Fibroblast of upper back skin (primary cell): ENCODE measurements at places on chromosomes 7 and 10.

DNA sequence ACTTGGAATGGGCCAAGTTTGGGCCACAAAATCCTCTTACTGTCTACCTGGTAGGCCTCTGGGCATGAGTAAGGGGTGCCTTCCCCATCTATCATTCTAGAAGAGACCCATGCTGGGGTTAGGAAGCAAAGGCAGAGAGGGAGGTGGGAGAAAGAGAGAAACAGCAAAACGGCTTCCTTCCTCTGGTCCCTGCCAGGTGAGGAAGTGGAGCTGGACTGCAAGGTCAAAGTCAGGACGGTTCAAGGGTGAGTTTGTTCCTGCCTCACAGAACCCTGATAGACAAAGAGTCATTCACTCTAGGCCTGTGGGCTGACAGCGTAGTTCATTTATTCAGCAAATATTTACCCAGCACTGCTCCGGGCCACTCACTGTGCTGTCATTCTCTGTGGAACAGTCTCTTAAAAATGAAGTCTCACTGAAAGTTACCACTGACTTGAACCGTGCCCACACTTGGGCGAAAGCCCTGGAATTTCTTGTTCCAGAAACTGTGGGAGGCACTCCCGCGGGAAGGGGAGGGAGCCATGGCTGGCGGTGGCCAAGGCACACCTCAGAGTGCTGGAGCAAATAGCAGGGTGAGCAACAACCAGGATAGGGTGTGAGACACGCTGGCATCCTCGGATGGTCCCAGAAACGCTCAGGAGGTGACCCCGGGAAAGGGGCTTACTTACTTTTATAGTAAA is 26.2 kb upstream of the ECHDC3 start:
- no peak for DNase-seq

GRCh38 chr10:131126321-131127137 is 185.0 kb downstream of the TCERG1L start:
- no peak for DNase-seq

GRCh38 chr7:78769481-78770101 is 683.9 kb downstream of the MAGI2 start:
- no peak for DNase-seq

- DNase-seq: no peak
These were observed 1.2 kb downstream of the ING3 start for GRCh38 chr7:120951826-120952225.

GRCh38 chr10:124719213-124719851 is 24.8 kb downstream of the FAM53B start:
- peak; percentile 48 for DNase-seq

DNA sequence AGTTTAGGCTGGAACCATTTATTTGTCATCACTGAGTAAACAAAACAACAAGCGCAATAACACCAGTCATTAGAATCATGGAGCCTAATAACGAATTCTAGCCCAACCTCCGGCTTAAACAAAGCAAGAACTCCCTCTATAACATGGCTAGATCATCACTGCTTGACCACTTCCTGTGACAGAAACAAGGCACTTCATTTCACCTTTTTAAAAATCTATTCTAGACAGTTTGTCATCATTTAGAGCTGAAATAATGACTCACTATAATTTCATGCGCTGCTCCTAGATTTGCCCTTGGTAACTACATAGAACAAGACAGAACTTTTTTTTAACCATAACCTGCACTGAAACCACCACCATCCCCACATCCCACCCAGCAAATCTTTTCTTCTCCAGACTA is 81.3 kb downstream of the OSBPL3 start:
- DNase-seq: peak; percentile 61

DNA sequence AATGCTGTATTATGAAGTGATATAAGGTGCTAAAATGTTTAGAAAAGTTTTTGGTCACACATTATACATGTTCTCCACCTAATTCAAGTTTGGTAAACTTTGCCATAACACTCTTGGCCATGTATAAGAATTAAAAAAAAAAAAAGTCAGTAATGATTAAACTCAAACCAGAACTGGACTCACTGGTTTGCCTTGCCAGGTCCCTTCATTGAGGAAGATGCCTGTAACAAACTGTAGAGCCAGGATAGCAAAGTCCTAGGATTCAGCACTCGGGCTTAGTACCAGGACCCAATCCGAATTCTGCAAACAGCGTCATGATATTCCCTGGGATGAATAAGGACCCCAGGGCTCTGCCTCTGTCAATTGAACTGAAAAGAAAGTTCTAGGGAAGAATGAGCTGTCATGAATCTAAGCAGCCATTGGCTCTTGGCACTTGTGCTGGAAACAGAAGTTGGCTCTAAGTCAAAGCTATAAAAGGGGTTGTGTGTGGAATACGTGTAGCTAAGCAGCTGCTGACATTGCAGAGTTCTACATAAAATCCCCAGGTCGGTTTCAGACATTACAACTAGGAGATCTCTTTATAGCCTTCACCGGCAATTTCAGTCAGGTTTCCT is 216.9 kb downstream of the C7orf25 start:
- peak; percentile 55 for DNase-seq

- no peak for DNase-seq
These were observed 49.3 kb downstream of the PNLIPRP2 start for GRCh38 chr10:116669832-116670644.

DNA sequence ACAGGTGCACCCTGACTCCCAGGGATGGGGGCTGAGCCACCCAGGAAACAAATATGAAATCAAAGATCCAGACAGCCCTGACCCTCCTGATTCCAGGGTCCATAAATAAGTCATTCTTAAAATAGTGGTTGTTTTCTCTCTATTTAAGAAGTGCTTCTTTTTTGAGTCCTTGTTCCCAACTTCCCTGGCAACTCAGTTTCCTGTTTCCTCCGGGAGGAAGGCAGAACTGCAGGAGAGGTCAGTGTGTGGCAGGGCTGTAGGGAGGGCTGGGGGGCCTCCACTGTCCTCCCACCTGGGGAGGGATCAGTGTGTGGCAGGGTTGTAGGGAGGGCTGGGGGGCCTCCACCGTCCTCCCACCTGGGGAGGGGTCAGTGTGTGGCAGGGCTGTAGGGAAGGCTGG is 88.7 kb upstream of the PDGFA start:
- no peak for DNase-seq

- no peak for DNase-seq
These were observed 615 bp downstream of the THAP5 start for GRCh38 chr7:108568801-108569380.

DNA sequence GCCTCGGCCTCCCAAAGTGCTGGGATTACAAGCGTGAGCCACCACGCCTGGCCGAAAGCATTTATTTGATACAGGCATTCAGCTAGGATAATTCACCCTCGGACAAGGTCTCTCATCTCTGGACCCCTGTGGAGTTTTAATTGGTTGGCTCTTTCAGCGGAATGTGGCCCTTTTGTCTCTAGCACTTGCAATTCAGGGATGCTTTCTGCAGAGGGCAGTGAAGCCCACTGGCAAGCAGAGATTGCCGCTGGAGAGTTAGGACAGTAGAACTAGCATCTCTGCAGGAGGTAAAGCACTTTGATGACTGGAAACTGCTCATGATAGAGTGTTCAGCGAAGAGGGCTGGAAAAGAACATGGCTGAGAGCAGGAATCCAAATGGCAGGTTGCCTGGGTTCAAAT is 62.0 kb downstream of the SUFU start:
- DNase-seq: no peak

- DNase-seq: peak; percentile 5
These were observed 32.3 kb upstream of the DNAJB12 start for GRCh38 chr10:72386916-72387586.

DNA sequence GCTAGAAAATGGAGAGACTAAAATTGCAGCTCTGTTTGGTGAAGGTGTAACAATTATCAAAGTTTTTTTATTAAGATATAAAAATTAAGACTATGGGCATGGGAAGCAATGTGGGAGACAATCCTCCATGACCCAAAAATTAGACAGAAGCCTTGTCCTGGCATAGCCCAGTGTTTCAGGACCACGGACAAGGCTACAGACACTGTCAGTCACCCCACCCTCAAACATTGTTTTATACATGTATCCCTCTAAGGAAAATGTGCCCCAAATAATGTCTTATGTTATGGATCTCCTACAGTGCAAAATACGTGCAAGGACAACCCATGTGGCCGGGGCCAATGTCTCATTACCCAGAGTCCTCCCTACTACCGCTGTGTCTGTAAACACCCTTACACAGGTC is 24.0 kb downstream of the HABP2 start:
- peak; percentile 23 for DNase-seq

DNA sequence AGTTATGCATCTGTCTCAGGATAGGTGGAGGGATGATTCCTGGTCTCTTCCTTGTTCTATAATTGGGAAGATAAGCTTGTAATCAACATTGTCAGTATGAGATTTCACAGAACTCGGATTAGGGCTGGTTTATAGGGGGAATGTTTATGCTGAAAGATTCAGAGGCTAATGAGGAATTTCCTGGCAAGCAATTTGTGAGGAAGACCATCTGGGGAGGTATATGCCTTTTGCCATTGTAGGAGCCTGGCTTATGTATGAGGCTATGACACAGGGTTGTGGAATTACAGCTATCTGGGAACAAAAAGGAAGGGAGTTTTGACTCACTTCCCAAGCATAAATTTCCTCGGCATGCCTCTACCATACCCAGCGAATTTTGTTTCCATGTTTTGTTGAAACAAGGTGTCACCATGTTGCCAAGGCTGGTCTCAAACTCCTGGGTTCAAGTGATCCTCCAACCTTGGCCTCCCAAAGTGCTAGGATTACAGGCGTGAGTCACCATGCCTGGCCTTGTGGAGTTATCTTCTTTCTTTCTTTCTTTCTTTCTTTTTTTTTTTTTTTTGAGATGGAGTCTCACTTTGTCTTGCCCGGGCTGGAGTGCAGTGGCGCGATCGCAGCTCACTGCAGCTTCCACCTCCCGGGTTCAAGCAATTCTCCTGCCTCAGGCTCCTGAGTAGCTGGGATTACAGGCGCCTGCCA is 1.6 kb upstream of the COPS6 start:
- DNase-seq: peak; percentile 99

DNA sequence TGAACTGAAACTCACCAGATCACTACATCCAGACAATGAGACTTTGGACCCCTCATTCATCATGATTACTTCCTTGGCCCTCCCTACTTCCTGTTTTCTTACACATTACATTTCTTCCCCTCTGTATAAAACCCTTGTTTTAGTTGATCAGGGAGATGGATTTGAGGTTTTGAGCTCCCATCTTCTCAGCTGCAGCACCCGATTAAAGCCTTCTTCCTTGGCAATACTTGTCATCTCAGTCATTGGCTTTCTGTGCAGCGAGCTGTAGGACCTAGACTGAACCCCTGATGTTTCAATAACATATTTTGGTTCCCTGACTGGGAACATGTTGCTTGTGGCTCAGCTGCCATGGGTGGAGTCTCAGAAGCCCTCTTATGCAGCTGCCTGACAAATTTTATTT is 33.1 kb downstream of the NOLC1 start:
- DNase-seq: no peak

DNA sequence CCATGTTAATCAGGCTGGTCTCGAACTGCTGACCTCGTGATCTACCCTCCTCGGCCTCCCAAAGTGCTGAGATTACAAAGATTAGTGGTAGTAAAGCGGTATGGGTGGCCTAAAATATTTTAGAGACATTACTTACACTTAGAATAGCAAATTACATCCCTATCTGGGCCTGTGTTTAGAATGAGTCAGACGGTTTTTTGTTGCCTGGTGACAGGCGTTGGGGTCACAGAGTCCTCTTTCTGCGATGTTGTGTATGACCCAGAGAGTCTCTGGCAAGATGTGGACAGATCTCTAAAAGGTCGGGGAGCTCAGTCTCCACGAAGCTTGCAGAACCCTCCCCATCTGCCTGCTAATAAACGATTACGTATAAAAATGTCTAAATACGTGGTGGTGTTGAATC is 39.6 kb upstream of the PRKCQ start:
- no peak for DNase-seq

- no peak for DNase-seq
These were observed 415.1 kb downstream of the THSD7A start for GRCh38 chr7:11416641-11417458.

- no peak for DNase-seq
These were observed 167.7 kb upstream of the PPP1R3A start for GRCh38 chr7:114086537-114086913.

GRCh38 chr7:96970739-96971138 is 34.6 kb upstream of the DLX6 start:
- no peak for DNase-seq

DNA sequence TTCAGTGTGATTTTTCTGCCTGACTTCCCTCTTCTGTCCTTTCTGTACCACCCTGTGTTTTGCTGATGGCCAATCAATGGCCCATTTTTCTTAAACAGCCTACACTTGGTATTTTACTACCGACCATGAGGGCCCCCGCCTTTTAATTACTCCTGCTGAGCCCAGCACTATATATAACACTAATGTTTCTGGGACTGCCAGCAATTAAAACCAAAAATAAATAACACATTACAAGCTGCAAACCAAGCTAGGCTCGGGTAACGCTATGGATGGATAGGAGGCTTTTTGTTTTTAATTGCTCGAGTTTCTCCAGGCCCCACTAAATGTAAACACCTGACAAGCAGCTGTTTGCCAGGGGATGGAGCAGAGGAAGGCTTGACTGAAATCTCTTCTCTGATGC is 915.4 kb upstream of the AUTS2 start:
- DNase-seq: no peak

DNA sequence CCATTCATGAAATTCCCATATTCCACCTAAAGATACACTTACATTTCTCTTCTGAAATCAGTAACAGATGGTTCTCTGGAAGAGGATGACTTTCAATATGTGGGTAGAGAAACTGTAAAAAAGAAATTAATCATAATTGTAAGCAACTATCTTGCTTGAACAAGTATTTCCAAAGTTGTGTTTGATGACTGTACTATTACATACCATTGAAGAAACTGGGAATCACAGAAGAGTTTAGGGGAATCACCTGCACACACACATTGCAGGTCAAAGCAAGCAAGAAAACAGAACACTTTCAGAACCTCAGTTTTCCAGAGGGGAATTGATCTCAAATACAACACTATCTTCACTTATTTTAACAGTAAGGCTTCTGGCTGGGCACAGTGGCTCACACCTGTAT is 33.6 kb downstream of the GSAP start:
- no peak for DNase-seq

DNA sequence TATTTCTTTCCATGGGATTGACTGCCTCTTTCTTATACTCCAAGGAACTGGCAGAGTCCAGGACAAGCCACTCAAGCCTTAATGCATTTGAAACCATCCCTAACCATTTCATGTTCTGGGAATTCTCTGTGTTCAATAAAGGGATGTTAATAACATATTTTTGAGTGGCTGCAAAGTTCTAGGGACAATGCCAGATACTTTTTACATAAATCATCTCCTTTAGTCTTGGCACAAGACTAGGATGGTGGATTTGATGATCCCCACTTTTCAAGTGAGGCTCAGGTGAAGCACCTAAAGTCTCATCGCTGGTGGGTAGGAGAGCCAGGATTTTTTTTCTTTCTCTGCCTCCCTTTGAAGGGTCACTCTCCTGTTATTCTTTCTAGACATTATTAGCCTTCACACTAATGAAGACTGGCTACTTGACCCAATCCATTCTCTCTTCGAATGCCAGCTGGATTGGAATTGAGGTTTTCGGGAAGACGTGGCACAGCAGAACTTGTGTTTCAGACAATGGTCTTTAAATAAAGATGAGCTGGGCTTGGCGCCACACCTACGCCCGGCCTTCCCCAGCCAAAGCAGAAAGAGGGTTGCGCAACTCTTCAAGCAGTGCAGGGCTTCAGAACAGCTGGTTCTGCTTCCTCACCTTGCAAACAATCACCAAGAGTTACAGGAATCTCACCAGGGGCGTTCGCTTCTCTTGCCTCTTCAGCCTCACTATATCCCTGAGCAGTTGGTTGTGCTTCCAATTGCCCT is 73.8 kb upstream of the BMPER start:
- peak; percentile 68 for DNase-seq

- DNase-seq: peak; percentile 36
These were observed 536.6 kb downstream of the GALNT17 start for GRCh38 chr7:71668572-71668971.
